ENCODE measurements at places on chromosomes 7 and 10.

DNA sequence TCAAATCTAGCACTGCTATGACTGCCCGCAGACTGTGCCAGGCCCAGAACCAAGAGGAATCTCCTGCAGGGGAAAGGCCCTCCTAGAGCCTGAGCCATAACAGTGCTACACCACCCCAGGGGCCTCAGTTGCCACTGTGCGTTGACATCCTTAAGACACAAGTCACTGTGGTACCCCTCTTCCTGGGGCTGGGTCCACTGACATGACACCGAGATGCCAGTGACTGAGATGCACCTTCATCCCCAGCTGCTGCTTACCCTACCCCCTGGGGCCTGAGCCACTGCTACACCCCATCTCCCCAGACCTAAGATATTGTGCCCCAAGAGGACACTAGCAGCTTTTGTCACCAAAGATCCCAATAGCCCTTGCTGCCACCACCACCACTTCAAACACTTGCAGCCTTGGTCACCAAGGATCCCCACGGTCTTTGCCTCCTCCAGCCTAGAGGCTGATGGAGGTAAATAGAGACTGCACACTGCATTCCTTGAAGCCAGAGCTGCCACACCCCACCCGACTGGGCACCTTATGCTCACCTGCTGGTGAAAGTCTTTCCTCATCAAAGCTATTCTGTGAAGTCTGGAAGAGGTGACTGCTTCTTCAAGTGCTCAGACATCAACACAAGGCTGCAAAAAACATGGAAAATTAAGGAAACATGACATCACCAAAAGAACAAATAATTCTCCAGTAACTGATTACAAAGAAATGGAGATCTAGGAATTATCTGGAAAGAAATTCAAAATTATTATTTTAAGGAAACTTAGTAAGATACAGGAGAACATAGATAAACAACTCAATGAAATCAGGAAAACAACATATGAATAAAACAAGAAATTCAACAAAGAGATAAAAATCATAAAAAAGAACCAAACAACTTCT, 40.4 kb upstream of the SHH start:
- no peak for DNase-seq

DNA sequence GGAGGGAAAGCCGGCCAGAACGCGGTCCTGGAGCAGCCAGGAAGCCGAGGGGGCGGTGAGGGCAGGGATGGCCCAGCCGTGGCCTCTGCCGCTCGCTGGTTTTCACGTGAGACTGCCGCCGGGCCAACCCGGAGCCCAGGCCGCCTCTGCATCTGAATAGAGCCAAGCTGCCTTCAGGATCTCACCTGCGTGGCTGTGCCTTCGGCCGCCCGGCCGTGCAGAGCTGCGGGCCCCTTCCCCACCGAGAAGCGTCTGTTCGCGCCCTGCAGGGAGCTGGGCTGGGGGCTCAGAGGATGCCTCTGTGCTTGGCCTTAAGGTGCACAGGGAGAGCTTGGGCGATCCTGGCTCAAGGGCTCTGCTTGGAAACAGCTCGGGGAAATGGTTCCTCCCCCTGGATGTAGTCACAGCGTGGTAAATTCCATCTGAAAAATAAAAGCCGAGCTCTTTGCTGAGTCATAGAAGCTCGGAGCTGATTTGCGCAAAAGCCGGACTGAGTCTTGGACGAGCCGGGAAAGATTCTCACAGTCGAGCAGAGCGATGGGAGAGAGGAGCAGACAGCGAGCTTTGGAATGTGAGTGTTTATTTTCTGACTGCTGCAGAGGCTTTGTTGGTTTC, at the start of gene JAKMIP3:
Gene JAKMIP3, plus strand, starts transcription at position 456 of the 615 bp plus-strand sequence. CDS start 38,863 bp downstream, outside the sequence.
- peak; percentile 33 for DNase-seq

DNA sequence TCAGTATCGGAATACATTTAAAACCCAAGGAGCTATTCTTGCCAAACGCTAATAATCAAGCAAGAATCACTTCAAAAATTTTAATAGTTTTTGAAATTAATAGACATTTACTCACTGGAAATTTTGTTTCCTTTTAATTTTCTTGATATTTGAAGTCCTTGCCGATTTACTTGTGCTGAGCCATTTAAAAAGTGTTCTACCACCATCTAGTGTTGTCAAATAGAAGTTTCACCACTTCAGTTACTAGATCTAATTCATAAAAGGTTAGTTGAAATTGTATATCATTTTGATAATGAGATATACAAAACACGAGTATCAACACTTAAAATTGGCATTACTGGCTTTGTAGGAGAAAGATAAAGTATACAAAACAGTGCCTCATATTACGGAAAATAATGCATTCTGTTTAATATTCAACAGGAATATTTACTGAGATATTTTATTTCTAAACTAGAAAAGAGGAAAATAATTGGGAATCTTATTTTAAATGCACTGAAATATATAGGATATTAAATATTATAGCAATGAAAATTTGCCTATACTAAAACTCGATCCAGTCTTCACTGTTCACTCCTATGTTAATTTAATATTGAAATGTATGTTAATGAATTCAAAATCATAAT, 664.8 kb upstream of the SEMA3D start:
- peak; percentile 24 for DNase-seq

DNA sequence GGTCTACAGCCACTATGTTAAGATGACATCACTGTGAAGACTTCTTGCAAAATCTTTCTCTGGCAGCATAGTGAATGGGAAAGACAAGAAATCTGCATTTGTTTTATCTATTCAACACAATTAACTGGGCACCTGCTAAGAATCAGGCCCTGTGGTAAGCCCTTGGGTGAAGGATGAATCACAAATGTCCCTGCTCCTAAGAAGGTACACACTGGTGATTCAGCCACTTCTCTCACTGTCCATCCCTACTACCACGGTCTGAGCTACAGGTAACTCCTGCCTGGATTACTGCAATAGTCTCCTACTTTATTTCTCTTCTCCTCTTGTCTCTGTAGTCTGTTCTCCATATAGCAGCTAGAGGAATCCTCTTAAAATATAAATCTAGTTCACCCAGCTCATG, 116.1 kb downstream of the HIBADH start:
- no peak for DNase-seq

GRCh38 chr7:21947056-21947455, 1.4 kb upstream of the CDCA7L start:
- no peak for DNase-seq

GRCh38 chr10:117967149-117967650, 79.5 kb downstream of the RAB11FIP2 start:
- no peak for DNase-seq

GRCh38 chr7:22979861-22980260, 34.1 kb downstream of the HYCC1 start:
- no peak for DNase-seq

DNA sequence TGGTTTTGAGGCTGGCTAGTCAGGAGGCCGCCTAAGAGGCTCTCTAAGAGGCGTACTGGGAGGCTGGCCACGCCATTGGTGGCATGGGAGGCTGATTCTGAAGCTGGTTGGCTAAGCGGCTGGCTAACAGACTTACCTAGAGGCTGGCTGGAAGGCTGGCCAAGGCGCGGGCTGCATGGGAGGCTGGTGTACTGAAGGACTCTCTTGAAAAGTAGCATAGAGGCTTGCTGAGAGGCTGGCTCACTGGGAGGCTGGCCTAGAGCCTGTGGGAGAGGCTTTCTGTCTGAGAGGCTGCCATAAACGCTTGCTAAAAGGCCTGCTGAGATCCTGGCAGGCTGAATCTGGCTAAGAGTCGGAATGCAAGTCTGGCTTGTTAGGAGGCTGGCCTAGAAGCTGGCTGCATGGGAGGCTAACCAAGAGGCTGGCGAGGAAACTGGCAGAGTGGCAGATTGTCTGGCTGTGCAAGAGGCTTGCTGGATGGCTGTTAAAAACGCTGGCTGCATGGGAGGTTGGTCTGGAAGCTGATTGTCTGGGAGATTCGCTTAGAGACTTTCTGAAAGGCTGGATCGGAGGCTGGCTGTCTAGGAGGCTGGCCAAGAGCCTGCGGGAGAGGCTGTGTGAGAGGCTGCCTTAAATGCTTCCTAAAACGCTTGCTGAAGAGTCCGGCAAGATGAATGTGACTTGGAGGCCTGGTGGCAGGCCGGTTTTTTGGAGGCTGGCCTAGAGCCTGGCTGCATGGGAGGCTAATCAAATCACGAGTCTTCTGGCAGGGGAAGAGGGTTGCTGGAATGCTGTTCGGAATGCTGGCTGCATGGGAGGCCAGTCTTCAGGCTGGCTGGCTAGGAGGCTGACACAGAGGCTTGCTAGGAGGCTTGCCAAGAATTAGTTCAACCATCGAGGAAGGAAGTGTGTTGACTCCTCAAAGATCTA, 134.2 kb downstream of the OR13A1 start:
- DNase-seq = no peak

- no peak for DNase-seq
These were observed 2.6 kb downstream of the MKLN1 start for GRCh38 chr7:131330299-131330698.

DNA sequence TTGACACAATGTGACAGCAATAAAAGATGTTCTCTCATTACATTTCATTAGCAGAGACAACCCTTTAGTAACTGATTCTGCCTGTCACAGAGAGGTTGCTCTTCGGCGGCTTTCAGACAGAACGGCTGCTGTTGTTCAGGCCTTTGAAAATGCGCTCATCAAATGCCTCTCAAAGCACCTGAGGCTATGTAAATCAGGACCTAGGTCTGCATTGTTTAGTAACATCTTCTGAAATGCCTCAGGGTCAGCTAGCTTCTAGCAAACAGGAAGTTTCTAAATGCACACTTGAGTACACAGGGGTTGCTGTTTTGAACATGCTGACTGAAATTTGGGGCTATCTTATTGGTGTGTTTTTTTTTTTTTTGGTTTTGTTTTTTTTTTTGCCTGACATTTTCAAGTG, 143.3 kb upstream of the DKK1 start:
- no peak for DNase-seq

DNA sequence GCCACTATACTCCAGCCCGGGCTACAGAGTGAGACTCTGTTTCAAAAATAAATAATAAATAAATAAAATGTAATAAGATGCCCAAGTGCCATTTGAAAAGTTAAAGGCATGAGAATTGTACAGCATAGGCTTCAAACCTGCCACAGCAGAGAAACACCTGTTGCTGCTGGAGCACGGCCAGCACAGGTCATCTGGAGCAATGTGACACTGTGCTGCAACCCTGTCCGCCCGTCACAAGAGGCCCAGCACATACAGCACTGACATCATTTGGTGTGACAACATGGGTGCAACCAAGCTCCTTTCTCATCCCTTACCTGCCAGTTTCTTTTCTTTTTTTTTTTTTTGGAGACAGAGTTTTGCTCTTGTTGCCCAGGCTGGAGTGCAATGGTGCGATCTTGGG, 1.3 kb downstream of the RFC2 start:
- no peak for DNase-seq

DNA sequence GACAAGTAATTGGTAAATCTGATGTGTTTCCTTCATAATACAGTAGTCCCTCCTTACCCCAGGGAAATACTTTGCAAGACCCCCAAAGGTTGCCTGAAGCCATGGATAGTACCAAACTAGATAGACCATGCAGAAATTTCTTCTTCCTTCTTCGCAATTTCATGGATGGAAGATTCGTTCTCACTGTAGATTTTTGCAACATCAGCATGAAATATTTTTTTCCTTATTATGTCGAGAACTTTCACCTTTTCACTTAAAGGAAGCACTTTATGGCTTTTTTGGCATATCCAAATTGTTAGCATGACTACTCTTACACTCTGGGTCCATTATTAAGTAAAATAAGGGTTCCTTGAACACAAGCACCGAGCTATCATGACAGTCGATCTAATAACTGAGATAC, 333.2 kb downstream of the LHFPL3 start:
- no peak for DNase-seq

DNA sequence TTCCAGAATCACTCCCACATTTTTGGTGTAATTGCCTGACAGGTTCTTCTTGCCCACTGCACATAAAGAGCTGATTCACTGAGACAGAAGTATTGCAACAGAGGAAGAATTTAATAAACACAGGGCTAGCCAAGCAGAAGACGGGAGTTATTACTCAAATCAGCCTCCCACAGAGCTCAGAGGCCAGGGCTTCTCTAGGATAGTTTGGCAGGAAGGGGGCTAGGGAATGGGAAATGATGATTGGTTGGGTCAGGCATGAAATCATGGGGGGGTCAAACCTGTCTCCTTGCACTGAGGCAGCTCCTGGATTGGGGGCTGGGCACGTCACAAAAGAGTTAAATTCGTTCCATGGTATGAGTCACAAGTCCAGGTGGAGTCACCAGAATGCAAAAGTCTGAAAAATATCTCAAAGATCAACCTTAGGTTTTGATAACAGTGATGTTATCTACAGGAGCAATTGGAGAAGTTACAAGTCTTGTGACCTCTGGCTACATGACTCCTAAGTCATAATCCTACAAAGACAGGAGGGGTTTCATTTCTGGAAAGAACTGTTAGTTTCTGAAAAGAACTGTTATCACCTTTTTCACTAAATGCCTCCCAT, 30.2 kb upstream of the ERCC6 start:
- DNase-seq = peak; percentile 22

- DNase-seq = no peak
These were observed 50.6 kb downstream of the INHBA start for GRCh38 chr7:41652267-41652666.

- peak; percentile 70 for DNase-seq
These were observed 418.2 kb upstream of the AKR1E2 start for GRCh38 chr10:4407783-4408182.

DNA sequence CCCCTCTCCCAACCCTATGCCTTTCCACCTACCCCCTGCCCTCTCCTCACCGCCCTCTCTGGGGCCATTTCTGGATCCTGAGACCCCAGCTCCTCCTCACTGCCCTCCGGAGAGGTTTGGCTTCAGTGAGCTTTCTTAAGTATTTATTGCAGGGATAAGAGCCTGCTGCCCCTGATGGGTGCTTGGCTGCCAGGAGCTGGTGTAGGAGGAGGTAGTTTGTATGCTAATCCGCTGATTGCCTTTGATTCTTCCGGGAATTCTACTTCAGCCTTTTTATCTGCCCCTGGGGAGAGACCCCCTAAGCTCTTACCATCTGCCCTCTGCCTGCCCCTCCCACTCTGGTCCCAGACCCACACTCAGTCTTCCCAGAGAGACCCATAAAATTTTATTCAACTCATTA, 263.5 kb upstream of the PODXL start:
- no peak for DNase-seq

GRCh38 chr10:73413108-73413527, 740 bp downstream of the ANXA7 start:
- DNase-seq = no peak

DNA sequence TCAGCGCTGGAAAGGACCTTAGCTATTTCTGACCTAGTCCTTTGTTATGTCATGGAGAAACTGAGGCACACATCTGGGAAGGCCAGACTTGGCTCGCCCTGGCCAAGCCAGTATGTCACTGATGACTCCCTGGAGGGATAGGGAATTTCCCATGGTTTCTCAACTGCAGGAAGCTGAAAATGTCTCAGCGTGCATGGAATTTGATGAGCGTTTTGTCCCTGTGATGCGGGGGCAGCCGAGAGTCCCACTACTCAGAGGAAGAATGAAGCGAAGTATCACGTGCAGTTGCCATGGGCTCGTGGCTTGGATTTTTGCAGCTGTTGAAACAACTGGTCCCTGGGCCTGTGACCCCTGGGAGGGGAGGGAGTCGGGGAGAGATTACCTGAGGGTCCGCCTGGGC, 44.8 kb downstream of the CLIP2 start:
- peak; percentile 83 for DNase-seq

DNA sequence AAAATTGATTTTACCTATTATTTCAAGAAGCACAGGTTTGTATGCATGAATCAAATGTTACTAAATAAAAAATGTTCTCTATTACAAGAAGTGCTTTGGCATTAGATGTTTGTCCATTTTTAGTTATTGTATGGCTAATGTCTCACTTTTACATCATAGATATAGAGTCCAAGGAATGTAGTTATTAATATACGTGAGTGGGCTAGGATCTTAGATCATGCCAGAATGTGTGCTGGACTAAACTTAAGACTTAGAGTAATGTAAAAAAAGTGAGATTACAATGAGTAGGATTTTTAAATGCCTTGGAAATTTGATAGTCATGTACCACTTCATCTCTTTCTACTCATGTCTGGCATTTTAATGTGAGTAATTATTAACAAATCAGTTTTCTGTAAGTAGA, 196.6 kb downstream of the ARL4A start:
- DNase-seq = no peak
